DMS153 (cell line): ENCODE measurements at places on chromosomes 5 and 9.

GRCh38 chr9:3008091-3008490 lies 164.2 kb upstream of the PUM3 start:
- no peak for DNase-seq

- DNase-seq = no peak
Measured at GRCh38 chr9:72039532-72039931, 20.9 kb downstream of the C9orf57 start.

GRCh38 chr5:135032695-135032998 lies 1.4 kb downstream of the PITX1 start:
- DNase-seq = no peak

DNA sequence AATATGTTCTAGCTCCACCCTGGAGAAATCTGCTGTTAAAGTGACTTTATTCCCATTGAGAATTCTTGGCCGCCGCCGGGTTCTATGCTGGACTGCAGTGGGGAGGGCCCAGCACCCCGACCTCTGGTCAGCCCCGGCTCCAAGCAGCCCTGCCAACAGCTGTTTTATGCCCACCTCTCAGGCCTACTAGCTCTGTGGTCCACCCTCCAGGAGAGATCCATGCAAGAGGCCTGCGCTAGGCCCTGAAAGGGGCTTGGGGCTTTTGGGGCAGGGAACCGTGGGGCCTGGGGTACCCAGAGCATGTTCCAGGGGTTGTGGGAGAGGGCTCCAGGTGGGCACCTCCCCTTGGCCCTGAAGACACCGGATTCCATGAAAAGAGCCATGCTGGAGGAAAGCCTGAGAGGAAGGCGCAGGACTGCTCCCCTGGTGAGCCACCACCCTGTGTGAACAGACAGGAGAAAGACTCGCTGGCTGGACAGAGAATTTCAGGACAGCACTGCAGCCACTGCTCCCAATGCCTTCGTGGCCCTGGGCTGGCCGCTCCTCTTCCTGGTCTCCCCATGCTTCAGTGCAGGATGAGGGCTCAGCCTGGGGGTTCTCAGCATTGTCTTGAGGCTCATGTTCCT lies 44.6 kb upstream of the RUFY1 start:
- no peak for DNase-seq

GRCh38 chr5:134798468-134798867 lies 39.9 kb downstream of the DDX46 start:
- no peak for DNase-seq

DNA sequence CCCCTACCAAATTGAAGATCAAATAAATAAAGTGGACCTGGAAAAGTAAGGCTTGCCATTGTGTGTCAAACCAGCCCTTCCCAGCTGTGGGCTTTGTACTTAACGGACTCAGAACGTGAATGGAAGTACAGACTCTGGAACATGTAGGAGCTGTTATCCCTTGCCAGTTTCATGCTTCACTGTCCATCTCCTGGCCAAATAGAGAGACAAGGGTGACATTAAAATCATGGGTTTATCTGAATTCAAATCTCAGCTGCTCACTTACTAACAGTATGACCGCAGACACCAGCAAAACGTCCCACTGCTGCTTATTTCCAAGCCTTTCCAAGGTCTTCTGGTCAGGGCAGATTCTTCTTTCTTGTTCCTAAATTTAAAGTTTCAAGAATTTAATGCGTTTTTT lies 52.2 kb downstream of the EXOSC2 start:
- DNase-seq = no peak

- DNase-seq = no peak
Measured at GRCh38 chr5:139955053-139955605, 88.0 kb downstream of the NRG2 start.
